Mammary epithelial cell (primary cell): ENCODE measurements at places on chromosomes 11 and 22. TPM values are rescaled to one million over a fixed set of nuclear protein-coding genes. Genes with fewer than 3 reads are reported as not detected.

The OR2AT4 gene
- not detected for polyA plus RNA-seq

The MS4A6E gene
- not detected for polyA plus RNA-seq

The PNPLA5 gene
- polyA plus RNA-seq, result 0.05 TPM

The PRRG4 gene
- 7.0 TPM for polyA plus RNA-seq

The FUT4 gene
- polyA plus RNA-seq, result 0.56 TPM
